Caco-2 (cell line): ENCODE measurements at places on chromosomes 5 and 9. TPM values are rescaled to one million over a fixed set of nuclear protein-coding genes. Genes with fewer than 3 reads are reported as not detected.
A peak's percentile ranks its signal among the peaks of the same experiment; 100 is the strongest.

- no peak for DNase-seq
Measured at GRCh38 chr5:155270725-155271124, 257.2 kb downstream of the KIF4B start.

- DNase-seq = no peak
Measured at GRCh38 chr5:114010362-114010761, 351.5 kb upstream of the KCNN2 start.

DNA sequence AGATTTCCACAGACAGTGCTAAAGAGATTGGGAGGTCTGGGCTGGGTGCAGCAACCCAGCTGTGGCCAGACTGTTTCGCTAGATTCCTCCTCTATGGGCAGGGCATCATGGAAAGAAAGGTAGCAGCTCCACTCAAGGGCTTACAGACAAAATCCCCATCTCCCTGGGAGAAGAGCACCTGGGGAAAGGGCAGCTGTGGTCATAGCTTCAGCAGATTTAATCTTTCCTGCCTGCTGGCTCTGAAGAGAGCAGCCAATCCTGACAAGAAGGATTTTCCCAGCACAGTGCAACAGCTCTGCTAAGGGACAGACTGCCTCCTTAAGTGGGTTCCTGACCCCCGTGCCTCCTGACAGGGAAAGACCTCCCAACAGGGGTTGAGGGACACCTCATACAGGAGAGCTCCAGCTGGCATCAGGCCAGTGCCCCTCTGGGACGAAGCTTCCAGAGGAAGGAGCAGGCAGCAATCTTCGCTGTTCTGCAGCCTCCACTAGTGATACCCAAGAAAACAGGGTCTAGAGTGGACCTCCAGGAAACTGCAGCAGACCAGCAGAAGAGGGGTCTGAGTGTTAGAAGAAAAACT, 1379.3 kb upstream of the ACO1 start:
- no peak for DNase-seq

DNA sequence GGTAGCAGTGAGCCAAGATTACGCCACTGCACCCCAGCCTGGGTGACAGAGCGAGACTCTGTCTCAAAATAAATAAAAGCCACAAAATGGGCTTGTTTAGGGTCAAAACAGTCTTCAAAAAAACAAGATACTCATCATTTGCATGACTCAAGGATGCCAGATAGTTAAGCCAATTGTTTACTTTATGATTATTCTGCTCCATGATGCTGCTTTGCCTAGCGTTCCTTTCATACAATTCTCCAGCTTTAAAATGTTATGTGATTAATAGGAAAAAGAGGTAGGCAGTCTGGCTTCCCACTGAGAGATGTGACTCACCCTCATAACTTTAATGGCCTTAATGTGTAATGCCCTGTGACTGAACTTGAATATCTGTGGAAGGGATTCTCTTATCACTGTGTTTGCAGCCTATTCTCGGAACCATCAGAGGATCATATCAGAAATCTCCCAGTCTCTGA, 364.6 kb upstream of the TRPC7 start:
- no peak for DNase-seq

GRCh38 chr5:7822449-7822848, 28.5 kb downstream of the CFAP90 start:
- DNase-seq = no peak

DNA sequence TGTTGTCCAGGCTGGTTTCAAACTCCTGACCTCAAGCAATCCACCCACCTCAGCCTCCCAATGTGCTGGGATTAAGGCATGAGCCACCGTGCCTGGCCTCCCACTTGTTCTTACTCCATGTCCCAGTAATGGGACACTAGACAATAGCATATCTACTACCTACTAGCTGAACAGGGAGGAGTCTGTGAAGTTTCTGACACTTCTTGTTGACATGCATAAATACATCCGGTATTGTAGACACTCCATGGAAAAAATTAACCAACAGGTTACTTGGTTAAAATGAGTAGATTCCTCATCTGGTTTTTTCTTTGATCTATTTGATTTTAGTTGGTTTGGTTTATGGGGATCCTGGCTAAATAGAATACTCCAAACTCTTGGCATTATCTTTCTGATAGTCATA, 88.3 kb downstream of the SFXN1 start:
- DNase-seq = no peak

GRCh38 chr9:38183994-38184568, 115.1 kb upstream of the SHB start:
- no peak for DNase-seq

GRCh38 chr5:11491404-11492075, 412.7 kb downstream of the CTNND2 start:
- no peak for DNase-seq

DNA sequence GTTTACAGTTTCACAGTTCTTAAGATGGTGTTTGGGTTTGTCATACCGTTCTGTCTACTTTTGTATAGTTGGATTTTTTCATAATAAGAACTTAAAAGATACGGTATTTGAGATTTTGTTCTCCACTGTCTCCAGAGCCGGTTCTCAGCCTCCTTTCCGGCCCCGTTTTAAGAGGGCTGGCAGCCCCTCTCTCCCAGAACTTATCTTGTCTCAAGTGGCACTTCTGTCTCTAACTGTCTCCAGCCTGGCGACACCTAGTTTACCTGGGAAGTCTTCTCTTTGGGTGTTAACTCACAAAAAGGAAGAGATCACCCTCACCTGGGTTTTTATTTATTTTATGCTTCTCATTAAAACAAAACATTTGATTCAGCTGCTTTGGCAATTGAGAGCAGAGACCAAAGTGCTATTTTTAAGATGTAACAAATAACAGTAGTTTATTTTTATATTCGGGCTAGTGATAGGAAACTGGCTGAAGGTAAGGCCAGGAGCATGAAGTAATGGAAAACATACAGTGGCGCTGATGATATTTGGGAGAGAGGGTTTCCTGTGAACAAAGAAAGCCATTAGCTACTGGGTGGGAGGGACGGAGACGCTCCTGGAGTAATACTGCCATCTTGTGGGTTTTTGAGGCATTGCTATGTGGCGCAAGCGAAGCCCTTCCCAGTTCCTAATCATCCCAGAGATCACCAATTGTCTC, 48.3 kb downstream of the ACER2 start:
- DNase-seq = peak; percentile 52

GRCh38 chr5:43514025-43514424, 923 bp downstream of the C5orf34 start:
- DNase-seq = no peak

- no peak for DNase-seq
Measured at GRCh38 chr9:96524045-96524444, 74.1 kb downstream of the HABP4 start.

GRCh38 chr5:24385617-24386016, 259.2 kb downstream of the CDH10 start:
- no peak for DNase-seq

DNA sequence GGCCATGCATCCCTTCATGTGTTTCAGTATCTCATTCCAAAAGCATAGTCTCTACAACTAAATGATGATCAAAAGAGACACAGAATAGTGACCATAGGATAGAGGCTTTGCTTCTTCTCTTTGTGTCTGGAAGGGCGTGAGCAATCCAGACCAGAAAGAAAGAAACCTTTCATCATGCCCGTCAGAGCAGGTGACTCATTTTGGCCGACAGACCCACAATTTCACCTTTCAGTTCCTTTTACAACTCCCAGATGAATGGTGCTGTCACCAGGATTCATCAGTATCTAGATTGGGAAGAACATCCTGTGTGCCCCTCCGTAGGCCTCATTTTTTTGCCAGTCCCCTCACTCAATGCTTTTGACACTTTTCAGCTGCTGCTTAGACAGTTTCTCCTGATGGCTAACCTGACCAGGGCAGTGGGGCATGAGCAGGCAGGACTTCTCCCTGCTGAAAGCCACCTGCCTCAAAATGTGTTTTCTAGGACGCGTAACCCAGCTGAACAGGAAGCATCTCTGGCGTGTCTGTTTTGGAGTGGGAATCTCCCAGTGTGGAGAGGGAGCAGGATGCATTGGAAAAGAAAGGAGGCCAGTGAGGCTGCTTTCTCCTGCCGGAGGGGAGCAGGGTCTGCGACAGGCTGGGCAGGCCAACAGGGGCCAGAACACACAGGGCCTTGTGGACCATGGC, 21.2 kb downstream of the ABLIM3 start:
- DNase-seq = no peak

DNA sequence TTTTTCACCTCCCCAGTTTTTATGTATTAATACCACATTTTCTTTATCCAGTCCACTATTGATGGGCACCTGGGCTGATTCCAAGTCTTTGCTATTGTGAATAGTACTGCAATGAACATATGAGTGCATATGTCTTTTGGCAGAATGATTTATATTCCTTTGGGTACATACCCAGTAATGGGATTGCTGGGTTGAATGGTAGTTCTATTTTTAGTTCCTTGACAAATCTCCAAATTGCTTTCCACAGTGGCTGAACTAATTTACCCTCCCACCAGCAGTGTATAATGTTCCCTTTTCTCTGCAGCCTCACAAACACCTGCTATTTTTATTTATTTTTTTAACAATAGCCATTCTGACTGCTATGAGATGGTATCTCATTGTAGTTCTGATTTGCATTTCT, 340.2 kb downstream of the ADAMTS6 start:
- DNase-seq = no peak

DNA sequence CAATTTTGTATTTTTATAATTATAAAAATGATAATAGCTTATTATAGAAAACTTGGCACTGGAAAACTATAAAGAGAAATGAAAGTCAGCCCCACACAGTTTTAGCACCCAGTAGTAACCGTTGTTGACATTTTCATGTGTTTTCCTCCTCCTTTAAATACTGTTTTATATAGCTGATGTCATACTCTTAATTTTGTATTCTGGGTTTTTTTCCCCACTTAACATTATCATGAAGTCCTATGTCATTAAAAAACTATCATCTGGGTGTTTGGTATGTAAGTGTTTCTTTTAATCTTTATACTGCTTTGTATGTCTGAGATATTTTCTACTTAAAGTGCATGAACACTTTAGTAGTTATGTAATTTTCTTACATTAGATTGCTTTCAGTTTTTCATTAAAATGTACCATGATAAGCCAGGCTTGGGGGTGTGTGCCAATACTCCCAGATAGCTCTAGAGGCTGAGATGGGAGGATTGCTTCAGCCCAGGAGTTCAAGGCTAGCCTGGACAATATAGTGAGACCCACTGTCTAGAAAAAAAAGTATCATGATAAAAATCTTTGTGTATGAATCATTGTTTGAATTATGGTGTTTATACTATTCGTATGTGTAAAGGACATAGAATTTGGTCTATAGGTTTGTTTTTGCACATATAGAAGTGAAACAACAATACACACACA, 2.7 kb downstream of the RAD50 start:
- DNase-seq = no peak

- no peak for DNase-seq
Measured at GRCh38 chr5:74042559-74042958, 416.6 kb downstream of the ARHGEF28 start.

- DNase-seq = no peak
Measured at GRCh38 chr5:137312011-137312410, 187.1 kb downstream of the SPOCK1 start.

DMRT3 gene
- total RNA-seq = not detected in 2 replicates

PCDHAC2 gene
- not detected in 2 replicates for total RNA-seq

ZNF883 gene
- not detected in 2 replicates for total RNA-seq

FBN2 gene
- 0.09 and 0.56 TPM in 2 replicates for total RNA-seq

GABBR2 gene
- 0.23 and 0.44 TPM in 2 replicates for total RNA-seq

PPP2R2B gene
- total RNA-seq = 6.9 and 9.8 TPM in 2 replicates

IFNB1 gene
- not detected in 2 replicates for total RNA-seq

GMCL2 gene
- not detected in 2 replicates for total RNA-seq

TSSK1B gene
- total RNA-seq = not detected in 2 replicates

GPR151 gene
- total RNA-seq = not detected in 2 replicates

GCNT4 gene
- 2.5 and 3.0 TPM in 2 replicates for total RNA-seq
